DMS53 (cell line): ENCODE measurements at places on chromosomes 5 and 9.

GRCh38 chr9:5453004-5453403 lies 2.7 kb downstream of the CD274 start:
- DNase-seq, result no peak

- peak; percentile 31 for DNase-seq
These were observed 9.4 kb upstream of the BOD1 start for GRCh38 chr5:173625673-173626504.

- peak; percentile 21 for DNase-seq
These were observed 2076.0 kb upstream of the CDH9 start for GRCh38 chr5:29114331-29114768.

- peak; percentile 65 for DNase-seq
These were observed 112.7 kb upstream of the IQGAP2 start for GRCh38 chr5:76290321-76290757.

DNA sequence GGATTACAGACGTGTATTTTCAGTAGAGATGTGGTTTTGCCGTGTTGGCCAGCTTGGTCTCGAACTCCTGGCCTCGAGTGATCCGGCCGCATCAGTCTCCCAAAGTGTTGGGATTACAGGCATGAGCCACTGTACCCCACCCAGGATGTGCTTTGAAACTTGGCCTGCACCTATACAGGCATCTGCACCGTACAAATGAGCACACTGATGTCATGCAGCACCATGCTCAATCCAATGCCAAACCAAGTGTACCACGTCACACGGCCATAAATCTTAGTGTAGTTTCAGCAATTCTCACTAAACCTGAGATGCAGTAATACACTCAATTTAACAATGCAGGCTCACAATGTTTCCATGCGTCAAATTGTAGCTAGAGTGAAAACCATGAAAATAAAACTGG lies 6.3 kb downstream of the NSUN2 start:
- no peak for DNase-seq
